Panc1 (cell line): ENCODE measurements at places on chromosomes 13 and 19.

DNA sequence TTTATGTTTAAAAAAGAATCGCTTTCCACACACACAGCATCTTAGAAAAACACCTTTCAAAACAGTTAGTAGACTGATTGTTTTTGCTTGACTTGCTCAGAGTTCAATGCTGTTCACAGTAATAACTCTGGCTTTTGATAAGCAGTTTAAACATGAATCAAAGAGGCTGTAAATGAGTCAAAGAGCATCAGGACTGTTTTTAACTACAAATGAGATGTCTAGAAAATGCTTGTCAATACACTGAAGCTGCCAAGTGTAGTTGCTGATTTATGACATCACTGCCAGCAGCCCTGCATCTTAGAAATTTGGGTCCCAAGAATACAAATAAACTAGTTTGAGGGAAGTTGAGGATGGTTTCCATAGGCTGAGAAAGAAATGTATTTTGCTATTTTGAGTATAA, 2057.1 kb upstream of the PCDH20 start:
- DNase-seq: no peak

- no peak for DNase-seq
These were observed 165.8 kb downstream of the DCLK1 start for GRCh38 chr13:35965226-35965927.

DNA sequence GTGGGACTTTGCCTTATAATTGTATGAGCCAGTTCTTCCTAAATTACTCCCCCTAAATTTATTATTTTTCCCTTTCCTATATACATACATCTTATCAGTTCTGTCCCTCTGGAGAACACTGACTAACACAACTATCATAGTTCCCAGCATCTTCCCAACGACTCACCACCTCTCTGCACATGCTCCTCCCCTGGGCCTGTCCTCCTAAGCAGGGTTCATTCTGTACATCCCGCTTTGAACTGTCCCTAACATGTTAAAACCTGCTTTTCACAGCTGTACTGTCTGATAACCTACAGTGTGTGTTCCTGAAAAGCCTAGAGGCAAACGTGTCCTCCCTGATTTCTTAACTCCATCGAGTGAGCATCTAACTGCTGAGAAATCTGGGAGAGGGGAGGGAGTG, 141.7 kb downstream of the EFNB2 start:
- DNase-seq: no peak

GRCh38 chr13:25110956-25111584, 15.1 kb downstream of the PABPC3 start:
- DNase-seq: no peak

GRCh38 chr19:56107626-56108351, 13.3 kb downstream of the ZNF787 start:
- DNase-seq: no peak

DNA sequence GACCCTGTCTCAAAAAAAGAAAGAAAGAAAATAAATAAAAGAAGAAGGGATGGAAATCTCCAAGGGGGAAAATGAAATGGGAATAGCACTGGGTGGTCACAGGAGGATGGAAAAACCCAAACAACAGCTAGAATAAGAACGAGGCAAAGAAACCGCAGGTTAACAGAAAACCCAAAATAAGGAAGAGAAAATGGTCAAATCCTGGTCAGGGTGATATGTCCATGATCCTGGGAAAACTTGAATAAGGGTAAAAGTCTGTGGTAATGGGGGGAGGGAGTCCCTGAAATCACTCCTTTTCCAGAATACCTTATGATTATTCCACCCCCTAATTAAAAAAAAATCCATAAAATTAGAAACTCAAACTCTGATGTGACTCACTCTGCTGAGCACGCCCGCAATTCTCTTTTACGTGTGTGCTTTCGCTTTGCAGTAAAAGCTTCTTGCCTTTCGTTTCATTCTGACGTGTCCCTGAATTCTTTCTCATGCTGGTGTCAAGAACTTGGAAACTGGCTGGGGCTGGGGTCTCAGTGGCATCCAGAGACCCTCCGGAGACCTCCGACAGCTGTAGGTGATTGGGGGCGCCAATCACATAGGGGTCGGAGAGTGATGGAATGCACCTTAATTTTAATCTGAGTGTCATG, 4.3 kb upstream of the NAXD start:
- no peak for DNase-seq

DNA sequence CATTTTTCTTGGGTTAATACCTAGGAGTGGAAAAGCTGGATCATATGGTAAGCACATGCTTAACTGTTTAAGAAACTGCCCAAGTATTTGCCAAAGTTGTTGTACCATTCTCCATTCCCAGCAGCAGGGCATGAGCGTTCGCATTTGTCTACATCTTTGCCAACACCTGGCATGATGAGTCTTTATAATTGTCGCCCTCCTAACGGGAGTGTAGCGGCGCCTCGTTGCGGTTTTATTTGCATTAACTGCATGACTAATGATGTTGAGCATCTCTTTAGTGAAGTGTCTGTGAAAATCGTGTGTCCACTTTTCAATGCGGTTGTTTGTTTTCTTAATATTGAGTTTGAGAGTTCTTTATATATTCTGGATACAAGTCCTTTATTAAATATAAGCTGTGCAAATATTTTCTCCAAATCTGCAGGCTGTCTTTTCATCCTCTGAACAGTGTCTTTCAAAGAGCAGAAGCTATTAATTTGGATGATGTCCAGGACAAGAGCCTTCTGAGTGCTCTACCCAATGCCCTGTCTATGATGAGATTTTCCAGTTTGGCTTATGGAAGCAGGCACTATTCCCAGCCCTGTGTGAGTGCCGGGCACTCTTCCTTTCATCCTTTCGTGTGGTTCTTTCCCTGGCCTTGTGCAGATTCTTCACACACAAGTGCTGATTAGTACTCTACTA, 202.0 kb downstream of the FOXO1 start:
- DNase-seq: no peak

GRCh38 chr19:2016041-2016807, 710 bp upstream of the BTBD2 start:
- no peak for DNase-seq

DNA sequence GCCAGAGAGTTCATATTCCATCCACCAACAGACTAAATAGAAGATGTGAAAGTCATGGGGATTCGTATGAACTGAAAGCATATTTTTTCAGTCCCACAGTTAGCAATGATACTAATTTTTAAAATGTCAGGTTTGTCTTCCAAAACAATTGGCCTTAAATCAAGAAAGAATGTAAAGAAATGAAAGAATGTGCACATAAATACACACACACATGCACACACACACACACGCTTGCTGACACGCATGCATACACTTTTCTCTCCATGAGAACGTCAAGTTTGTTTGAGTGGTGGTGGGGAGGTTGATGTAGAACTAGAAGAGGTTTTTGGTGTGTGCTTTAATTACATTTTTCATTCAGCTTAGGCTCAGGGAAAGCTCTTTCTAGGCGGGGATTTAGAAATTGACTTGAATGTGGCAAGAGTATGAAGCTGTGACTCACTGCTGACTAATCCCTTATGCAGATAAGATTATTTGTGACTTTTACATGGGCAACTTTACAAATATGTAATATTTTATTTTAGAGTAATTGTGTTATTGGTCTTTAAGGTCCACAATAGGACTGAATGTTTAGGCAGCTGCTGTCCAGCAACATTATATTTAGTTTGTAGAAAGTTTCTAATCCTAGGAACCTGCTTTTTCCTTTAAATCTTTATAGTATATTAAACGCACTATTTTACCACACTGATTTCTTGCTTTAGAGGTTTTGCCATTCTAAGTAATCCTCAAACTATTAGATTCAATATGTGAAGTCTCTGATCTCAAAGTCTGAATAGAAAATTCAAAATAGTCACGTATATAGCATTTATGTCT, 18.8 kb downstream of the FLT1 start:
- no peak for DNase-seq

DNA sequence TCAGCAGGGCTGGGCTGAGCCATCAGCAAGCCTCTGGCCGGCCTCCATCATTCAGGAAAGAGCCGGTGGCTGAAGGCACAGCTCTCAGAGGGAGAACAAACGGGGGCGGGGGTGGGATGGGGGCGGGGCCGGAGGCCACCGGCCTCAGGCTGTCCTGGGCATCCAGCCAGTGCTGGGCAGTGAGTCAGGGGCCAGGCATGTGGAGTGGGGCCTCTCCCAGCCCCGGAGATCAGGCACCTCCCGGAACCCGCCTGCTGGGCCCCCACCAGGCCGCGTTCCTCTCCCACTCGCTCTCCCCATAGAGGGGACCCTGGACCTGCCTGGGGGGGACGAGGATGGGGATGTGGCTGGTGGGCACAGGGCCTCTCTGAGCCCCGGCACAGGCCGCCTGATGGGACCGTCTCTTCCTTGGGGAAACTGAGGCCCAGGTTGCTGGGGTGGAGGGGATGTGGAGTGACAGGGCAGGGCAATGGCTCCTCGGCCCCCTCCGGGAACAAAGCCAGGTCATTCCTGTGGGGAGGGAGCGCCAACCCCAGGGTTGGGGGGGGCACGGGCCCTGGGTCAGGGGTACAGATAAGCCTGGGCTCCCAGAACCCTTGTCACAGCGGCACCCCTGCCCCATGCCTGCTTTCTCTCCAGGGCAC, 12.9 kb downstream of the SPC24 start:
- peak; percentile 59 for DNase-seq

- peak; percentile 52 for DNase-seq
These were observed 18.9 kb downstream of the ELAVL1 start for GRCh38 chr19:7986321-7987113.

GRCh38 chr19:48910803-48911202, 10.7 kb downstream of the NUCB1 start:
- DNase-seq: no peak

DNA sequence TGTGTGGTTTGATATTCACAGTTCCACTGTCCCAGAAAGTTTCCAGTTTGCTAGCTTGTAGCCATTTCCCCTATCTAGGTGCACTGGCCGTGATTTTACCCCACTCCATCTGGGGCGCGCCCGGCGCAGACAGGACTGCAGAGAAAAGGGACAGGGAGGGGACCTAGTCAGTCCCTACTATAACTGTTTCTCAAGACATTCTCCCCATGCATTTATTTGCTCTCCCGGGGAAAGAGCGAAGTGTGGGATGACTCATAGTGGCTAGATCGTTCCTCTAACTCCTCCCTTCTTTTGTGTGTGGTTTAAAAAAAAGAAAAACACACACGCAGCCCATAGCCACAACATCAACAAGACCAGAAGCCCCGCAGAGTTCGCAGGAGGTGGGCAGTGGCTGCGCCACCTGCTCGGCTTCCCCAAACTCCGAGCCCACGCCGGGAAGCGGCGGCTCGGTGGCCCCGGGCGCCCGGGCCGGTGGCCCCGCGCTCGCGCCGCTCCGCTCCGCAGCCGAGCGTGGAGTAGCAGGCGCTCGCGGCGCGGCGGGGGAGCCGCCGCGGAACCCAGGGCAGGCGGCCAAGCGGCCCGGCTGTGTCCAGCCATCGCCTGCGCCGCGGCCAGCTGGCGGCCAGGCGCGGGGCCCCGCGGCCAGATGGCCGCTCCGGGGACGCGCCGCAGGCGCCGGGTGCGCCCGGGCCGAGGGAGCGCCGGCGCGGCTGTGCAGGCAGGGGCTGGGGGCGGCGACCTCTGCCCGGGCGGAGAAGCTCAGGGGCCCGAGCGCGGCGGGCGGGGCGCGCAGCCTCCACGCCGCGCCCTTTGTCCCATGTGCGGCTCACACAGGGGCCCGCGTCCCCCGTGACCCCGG, 653 bp downstream of the TMTC4 start:
- no peak for DNase-seq

DNA sequence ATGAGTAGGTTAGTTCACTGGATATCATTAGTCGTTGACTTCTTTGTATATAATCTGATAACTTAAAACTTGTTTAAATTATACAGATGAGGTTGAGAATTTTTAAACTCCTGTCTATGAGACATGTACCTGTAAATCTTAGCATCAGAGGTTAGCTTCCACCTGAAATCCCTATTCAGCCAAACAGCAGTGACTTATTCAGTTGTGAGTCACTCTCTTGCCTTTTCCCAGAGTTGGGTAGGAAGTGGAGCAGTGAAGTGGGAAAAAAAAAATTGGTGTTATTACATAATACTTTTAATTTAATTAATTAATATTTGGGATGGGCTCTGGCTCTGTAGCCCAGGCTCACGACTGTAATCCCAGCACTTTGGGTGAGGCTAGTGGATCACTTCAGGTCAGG, 32.9 kb downstream of the ZNF701 start:
- DNase-seq: no peak

- no peak for DNase-seq
These were observed 900 bp downstream of the PPP1R13L start for GRCh38 chr19:45403781-45404556.

- DNase-seq: no peak
These were observed 2.1 kb downstream of the NECTIN2 start for GRCh38 chr19:44848036-44848811.

- DNase-seq: peak; percentile 42
These were observed 19.1 kb upstream of the SCEL start for GRCh38 chr13:77516342-77516789.

GRCh38 chr19:12996406-12997094, 1.3 kb downstream of the NFIX start:
- no peak for DNase-seq

DNA sequence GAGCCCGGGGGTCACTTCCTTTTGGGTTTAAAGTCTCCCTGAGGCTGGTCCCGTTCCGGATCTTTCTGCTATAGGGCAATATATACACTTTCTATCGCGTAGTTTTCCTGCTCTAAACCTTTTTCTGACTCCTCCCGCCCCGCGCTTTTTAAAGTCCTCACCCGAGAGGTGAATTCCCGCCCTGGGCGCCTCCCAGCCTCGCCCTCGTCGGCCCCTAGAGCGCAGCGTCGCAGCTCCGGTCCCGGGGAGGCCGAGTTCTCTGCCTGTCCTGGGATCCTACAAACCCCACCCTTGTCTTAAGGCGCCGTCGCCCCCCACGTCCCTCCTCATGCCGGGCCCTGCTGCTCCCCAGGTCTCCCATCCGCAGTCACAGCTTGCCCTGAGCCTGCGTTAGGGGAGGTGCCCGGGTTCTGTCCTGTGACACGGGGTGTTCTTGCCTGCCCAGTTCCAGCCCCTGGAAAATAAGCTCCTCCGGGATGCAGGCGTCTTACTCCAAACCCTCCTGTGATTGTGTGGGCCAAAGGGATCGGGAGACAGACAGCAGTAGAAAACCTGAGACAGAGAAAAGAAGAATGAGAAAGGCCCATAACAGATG, 491 bp downstream of the ZNF525 start:
- no peak for DNase-seq

DNA sequence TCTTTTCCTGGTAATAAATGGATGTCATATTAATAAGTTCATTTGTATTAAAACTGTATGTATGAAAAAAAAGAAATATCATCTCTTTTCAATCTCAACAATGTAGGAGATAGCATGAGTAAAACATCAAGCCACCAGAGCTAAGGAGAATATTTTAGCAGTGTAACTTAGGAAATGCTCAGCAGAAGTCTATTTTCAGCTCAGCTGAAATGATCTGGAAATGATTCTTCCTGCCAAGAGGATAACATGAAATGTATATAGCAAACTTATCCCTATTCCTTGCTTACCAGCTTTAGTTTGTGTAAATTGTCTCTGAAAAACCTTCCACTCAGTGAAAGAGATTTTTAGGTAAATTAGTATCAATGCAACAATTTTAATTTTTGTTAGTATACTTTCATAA, 1194.4 kb downstream of the SLITRK1 start:
- DNase-seq: no peak
